Neural progenitor cell (in vitro differentiated cells): ENCODE measurements at places on chromosomes 12 and 14. TPM values are rescaled to one million over a fixed set of nuclear protein-coding genes. Genes with fewer than 3 reads are reported as not detected.
A peak's percentile ranks its signal among the peaks of the same experiment; 100 is the strongest.

DNA sequence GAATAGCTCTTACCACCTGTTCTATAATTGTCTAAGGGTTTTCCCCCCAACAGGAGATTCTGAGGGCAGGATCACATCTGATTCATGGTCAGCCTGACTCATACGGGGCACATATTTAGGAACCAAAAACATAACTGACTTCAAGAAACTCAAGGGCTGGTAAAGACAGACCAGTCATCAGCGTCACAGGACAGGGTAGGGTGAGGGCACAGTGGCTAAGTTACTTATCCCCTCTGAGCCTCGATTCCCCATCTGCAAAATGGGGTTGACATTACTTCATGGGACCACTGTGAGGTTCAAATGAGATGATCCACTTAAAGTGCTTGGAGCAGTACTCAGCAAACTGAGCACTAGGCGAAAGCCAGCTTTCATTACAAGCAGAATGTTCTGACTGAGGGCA is 606 bp downstream of the CINP start:
- H3K4me3 ChIP-seq = peak overlapping the region; percentile 83
- peak; percentile 8 for DNase-seq
- H3K27ac ChIP-seq = no peak overlapping the region
- H3K4me1 ChIP-seq = peaks cover 15% of the 10 kb centered on the region
- no peaks in the 10 kb centered on the region for H3K27me3 ChIP-seq

LUM gene
- 0.19 TPM in 1 of 2 replicates, not detected in the other for total RNA-seq

IL31 gene
- not detected in 2 replicates for total RNA-seq

CPM gene
- total RNA-seq = 0.02 and 0.28 TPM in 2 replicates

PLEKHG7 gene
- total RNA-seq = not detected in 2 replicates
